ENCODE measurements at places on chromosomes 16 and 17.
A peak's percentile ranks its signal among the peaks of the same experiment; 100 is the strongest.

DNA sequence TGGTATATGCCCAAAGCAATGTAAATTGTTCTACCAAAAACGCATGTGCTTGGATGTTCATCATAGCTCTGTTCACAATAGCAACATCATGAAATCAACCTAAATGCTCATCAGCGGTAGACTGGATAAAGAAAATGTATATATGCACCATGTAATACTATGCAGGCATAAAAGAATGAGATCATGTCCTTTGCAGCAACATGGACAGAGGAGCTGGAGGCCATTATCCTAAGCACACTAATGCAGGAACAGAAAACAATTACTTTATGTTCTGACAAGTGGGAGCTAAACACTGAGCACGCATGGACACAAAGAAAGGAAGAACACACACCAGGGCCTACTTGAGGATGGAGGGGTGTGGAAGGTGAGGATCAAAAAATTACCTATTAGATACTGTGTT lies 33.7 kb downstream of the TANC2 start:
- no peak for DNase-seq
- H3K27me3 ChIP-seq, result no peaks in the 10 kb centered on the region
- no peak overlapping the region for H3K27ac ChIP-seq
- no peak overlapping the region for H3K4me3 ChIP-seq
- H3K36me3 ChIP-seq, result no peaks in the 10 kb centered on the region

DNA sequence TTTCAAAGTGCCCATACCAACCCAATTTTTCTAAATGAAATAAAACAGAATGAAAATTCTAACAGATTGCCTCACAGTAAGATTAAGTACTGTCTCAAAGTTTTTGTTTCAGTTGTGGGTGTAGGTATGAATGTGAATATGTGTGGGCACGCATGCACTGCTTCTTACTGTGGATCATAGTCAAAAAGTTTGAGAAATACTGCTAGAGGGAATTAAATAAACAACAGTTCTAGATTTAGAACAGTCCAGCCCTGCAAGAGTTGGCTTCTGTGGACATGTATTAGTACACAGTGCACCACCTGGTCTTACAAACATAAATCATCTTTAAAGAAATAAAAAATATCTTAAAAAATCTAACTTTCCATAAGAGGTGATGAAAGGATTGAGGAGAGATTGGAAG lies 8.4 kb downstream of the ZNF652 start:
- H3K27me3 ChIP-seq, result no peaks in the 10 kb centered on the region
- no peak overlapping the region for H3K4me3 ChIP-seq
- H3K27ac ChIP-seq, result no peak overlapping the region
- H3K4me1 ChIP-seq, result peaks cover 15% of the 10 kb centered on the region
- no peaks in the 10 kb centered on the region for H3K36me3 ChIP-seq

- no peaks in the 10 kb centered on the region for H3K4me1 ChIP-seq
- H3K36me3 ChIP-seq, result no peaks in the 10 kb centered on the region
- H3K4me3 ChIP-seq, result no peak overlapping the region
These were observed 36.1 kb upstream of the ZCCHC14 start for GRCh38 chr16:87528690-87529579.

DNA sequence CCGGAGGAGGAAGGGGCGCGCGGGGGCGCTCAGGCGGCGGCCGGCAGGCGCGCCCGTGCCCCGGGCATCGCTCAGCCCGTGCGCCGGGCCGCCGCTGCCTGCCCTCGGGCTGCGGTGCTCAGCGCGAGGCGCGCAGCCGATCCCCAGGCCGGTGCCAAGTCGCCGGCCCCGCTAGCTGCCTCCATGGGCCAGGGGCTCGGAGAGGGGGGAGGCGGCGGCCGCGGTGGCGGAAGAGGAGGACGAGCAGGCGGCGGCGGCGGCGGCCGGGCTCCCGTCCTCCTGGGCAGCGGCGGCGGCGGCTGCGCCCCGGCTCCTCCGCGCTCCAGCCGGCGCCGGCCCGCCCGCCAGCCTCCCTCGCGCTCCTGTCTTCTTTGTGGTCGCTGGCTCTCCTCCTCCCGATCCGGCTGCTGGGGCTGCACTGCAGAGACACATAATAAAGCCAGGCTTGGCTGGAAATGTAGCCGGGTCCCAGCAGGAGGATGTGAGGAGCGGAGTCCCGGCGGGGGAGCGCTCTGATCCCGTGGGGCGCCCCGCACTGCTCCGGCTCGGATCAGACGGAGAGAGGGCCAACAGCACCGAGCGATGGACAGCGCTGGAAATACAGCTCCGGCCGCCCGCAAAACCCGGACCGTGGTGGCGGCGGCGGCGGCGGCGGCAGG lies 889 bp upstream of the ZNF423 start:
- peaks cover 47% of the 10 kb centered on the region for H3K4me1 ChIP-seq
- H3K4me3 ChIP-seq, result peak overlapping the region; percentile 86
- peak overlapping the region; percentile 86 for H3K27ac ChIP-seq
- no peaks in the 10 kb centered on the region for H3K36me3 ChIP-seq

GRCh38 chr17:48255759-48256158 lies 148.2 kb downstream of the SNX11 start:
- no peaks in the 10 kb centered on the region for H3K36me3 ChIP-seq
- H3K4me1 ChIP-seq, result no peaks in the 10 kb centered on the region
- no peak overlapping the region for H3K27ac ChIP-seq
- no peak for DNase-seq
- no peak overlapping the region for H3K4me3 ChIP-seq

DNA sequence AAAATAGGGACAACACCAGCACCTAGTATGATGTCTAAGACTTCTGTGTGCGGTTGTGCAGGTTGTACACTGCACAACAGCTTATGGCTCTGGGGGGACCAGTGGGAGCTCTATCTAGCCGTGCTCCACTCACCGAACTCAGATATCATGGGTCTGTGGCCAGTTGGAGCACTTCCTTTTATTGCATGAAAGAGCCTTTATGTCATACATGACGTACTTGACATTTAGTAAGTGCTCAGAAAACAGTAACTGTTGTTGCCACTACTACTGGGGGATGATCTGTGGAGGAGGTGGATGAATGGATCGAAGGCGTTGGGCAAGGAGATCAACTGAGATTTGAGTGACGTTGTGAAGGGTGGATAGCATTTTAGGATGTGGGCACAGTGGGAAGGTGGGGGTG lies 368.8 kb downstream of the SNX29 start:
- no peaks in the 10 kb centered on the region for H3K36me3 ChIP-seq
- H3K4me1 ChIP-seq, result no peaks in the 10 kb centered on the region
- H3K27me3 ChIP-seq, result no peaks in the 10 kb centered on the region
- no peak overlapping the region for H3K27ac ChIP-seq
- DNase-seq, result peak; percentile 28
- no peak overlapping the region for H3K4me3 ChIP-seq

DNA sequence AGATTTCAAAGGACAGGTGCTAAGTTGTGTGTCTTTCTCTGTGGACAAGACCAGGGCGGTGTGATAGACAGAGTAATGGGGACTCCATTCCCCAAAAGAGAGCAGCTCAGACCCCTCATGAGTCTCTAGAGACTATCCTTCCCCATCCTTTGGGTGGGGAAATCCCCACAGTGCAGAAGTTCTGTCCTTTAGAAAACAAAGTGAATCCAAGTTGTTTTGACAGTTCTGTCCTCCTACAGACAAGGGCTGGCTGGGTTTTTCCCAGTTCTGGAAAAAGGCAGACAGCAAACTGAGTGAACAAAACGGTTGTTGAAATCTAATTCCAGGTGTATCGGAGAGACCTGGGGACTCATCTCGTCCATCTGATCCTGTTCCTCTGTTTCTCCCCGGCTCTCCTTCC lies 11.0 kb upstream of the HAS3 start:
- no peaks in the 10 kb centered on the region for H3K4me1 ChIP-seq
- DNase-seq, result no peak
- H3K27ac ChIP-seq, result no peak overlapping the region
- H3K36me3 ChIP-seq, result no peaks in the 10 kb centered on the region
- no peaks in the 10 kb centered on the region for H3K27me3 ChIP-seq

GRCh38 chr17:8832711-8833352 lies 33.7 kb upstream of the MFSD6L start:
- no peak overlapping the region for H3K4me3 ChIP-seq
- no peaks in the 10 kb centered on the region for H3K4me1 ChIP-seq
- H3K36me3 ChIP-seq, result no peaks in the 10 kb centered on the region
- peaks cover 63% of the 10 kb centered on the region for H3K27me3 ChIP-seq
- DNase-seq, result no peak
- H3K27ac ChIP-seq, result no peak overlapping the region

- H3K27me3 ChIP-seq, result no peaks in the 10 kb centered on the region
- H3K27ac ChIP-seq, result no peak overlapping the region
- peaks cover 41% of the 10 kb centered on the region for H3K36me3 ChIP-seq
- peaks cover 5% of the 10 kb centered on the region for H3K4me1 ChIP-seq
- H3K4me3 ChIP-seq, result no peak overlapping the region
These were observed 17.3 kb upstream of the HEXD start for GRCh38 chr17:82400830-82401229.

DNA sequence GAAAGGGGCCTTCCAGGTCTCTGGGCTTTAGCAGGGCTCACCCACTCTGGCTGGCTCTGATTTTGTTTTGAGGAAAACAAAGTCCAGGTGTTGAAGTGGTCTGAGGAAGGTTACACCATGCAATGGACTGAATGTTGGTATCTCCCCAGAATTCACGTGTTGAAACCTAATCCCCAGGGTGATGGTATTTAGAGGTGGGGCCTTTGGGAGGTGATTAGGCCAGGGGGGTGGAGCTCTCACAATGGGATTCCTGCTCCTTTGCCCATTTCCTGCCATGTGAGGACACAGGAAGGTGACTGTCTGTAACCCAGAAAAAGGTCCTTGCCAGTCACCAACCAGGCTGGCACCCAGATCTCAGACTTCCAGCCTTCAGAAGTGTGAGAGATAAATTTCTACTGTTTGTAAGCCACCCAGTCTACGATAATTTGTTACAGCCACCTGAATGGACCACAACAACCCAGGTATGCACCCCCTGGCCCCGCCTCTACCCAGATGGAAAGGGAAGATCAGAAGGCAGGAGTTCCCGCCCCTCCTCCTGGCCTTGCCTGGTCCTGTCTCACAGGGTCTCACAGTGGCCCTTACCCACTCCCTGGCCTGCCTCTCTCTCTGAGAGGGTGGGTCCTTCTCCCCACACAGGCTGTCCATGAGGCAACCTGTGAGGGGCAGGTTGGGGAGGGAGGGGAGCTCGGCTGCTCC lies 32.0 kb downstream of the LRRC75A start:
- no peak for DNase-seq
- H3K27ac ChIP-seq, result no peak overlapping the region
- no peak overlapping the region for H3K4me3 ChIP-seq
- H3K4me1 ChIP-seq, result no peaks in the 10 kb centered on the region
- no peaks in the 10 kb centered on the region for H3K27me3 ChIP-seq

GRCh38 chr16:83606486-83607030 lies 201.2 kb upstream of the HSBP1 start:
- H3K4me1 ChIP-seq, result no peaks in the 10 kb centered on the region
- H3K27ac ChIP-seq, result no peak overlapping the region
- no peak overlapping the region for H3K4me3 ChIP-seq
- no peaks in the 10 kb centered on the region for H3K27me3 ChIP-seq
- DNase-seq, result no peak

GRCh38 chr17:42585353-42585752 lies 7.8 kb upstream of the PSMC3IP start:
- no peak overlapping the region for H3K4me3 ChIP-seq
- no peak for DNase-seq
- H3K27me3 ChIP-seq, result no peaks in the 10 kb centered on the region
- H3K36me3 ChIP-seq, result peaks cover 99% of the 10 kb centered on the region

DNA sequence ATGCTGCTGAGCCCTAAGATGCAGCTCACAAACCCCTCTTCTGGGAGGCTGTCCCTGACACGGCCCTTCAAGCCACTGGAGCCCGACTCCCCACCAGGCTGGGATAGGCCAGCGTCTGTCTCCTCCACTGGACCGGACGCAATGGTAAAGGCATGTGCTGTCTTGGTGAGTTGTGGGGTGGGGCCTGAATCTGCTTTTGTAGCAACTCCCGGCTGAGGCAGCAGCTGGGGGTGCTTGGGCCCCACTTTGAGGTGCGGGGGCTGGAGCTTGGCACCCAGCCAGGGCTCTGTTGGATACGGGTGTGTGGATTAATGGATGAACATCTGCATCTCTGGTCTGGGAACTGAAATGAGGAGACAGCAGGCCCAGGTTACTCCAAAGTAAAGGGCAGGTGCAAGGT lies 3.5 kb upstream of the NLRC3 start:
- peaks cover 21% of the 10 kb centered on the region for H3K36me3 ChIP-seq
- no peaks in the 10 kb centered on the region for H3K27me3 ChIP-seq
- no peak for DNase-seq
- H3K27ac ChIP-seq, result no peak overlapping the region

GRCh38 chr17:63774969-63775265 lies 947 bp downstream of the DDX42 start:
- H3K4me1 ChIP-seq, result peaks cover 25% of the 10 kb centered on the region
- H3K4me3 ChIP-seq, result peak overlapping the region; percentile 95
- H3K36me3 ChIP-seq, result peaks cover 19% of the 10 kb centered on the region
- H3K27me3 ChIP-seq, result no peaks in the 10 kb centered on the region
- no peak for DNase-seq

DNA sequence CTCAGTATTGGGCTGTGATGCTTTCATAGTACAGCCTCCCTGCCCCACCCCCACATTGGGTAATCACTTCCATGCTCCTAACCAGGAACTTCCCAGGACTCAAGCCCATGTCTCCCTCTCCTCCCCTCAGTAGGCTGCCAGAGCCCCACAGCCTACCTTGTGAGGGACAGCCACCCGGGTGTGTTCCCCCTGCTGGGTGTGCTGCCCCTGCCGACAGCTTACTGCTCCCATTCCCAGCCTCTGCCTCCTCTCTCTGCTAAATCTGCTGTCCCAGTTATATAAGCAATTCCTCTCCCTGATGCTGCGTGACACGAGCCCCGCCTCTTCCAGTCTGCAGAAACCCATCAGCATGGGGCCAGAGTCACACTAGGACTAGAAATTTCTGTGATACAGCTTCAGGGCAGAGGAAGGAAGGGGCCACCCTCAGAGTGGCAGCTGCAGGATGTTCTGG lies at the start of gene RSKR:
Gene RSKR (minus strand): TSS at position 255 of the 451 bp plus-strand sequence. CDS start 24 bp downstream, at position 231.
- no peaks in the 10 kb centered on the region for H3K4me1 ChIP-seq
- H3K27me3 ChIP-seq, result no peaks in the 10 kb centered on the region
- no peak within 1 kb of the TSS for H3K4me3 ChIP-seq
- peak; percentile 28 for DNase-seq
- H3K27ac ChIP-seq, result no peak within 1 kb of the TSS

DNA sequence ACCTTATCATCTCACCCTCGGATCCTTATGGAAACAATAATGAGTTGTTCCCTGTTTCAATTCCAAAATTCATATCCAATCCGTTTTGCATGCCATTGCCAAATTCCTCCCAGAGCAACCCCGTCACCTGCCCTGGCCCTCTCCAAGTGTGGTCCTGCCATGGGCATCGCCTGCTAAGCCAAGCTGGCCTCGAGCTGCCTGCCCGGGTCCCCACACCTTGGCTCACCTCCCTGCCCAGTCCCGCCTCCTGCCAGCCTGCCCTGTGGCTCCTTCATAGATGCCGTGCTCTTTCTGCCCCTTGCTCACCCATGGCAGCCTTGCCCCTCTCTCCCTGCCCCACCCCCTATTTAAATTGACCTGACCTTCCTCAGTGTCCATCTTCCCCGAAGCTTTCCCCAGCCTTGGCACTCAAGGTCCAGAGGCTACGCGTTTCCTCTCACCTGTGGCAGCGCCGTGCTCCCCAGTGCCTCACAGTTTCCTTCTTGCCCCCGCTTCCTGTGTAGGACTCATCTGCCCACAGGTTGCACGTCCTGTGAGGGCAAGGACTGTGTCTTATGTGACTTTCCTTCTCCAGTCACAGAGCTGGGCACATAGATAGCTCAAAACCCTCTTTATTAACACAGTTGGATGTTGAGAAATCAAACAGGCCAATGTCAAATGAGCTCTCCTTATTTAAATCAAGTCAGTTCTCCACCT lies 12.7 kb downstream of the MAPT start:
- no peaks in the 10 kb centered on the region for H3K4me1 ChIP-seq
- H3K36me3 ChIP-seq, result no peaks in the 10 kb centered on the region
- H3K27me3 ChIP-seq, result peaks cover 46% of the 10 kb centered on the region
- H3K27ac ChIP-seq, result no peak overlapping the region
- DNase-seq, result no peak
- H3K4me3 ChIP-seq, result no peak overlapping the region

GRCh38 chr17:17110520-17110919 lies 68.3 kb downstream of the MPRIP start:
- no peaks in the 10 kb centered on the region for H3K36me3 ChIP-seq
- no peak overlapping the region for H3K4me3 ChIP-seq
- no peaks in the 10 kb centered on the region for H3K27me3 ChIP-seq
- H3K27ac ChIP-seq, result peak overlapping the region; percentile 84
